ENCODE measurements at places on chromosomes 1 and 21.

DNA sequence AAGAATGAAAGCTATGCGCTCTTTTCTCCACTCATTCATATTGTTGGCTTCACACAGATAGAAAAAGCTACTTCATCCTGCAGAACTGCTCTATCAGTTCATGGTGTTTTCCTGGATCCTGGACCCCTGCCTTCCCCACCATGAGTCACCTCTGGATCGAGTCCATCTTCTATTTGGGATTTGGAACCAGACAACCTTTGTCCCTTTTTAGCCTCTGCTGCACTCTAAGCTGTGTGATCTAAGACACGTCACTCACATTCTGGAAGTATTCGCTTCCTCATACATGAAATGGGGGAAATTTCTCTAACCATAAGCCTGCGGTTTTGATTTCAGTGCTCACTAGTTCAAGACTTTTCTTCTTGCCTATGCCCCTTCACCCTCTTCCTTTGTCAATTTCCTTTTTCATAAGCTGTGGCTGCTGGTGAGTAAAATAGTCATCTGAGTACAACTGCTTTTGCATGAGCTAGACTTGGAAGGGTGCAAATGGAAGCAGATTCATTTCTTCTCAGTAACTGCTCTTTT lies 14.1 kb upstream of the DEGS1 start:
- no peak for DNase-seq

- DNase-seq = no peak
Observed at GRCh38 chr1:202569393-202570322, 140.6 kb downstream of the SYT2 start.

DNA sequence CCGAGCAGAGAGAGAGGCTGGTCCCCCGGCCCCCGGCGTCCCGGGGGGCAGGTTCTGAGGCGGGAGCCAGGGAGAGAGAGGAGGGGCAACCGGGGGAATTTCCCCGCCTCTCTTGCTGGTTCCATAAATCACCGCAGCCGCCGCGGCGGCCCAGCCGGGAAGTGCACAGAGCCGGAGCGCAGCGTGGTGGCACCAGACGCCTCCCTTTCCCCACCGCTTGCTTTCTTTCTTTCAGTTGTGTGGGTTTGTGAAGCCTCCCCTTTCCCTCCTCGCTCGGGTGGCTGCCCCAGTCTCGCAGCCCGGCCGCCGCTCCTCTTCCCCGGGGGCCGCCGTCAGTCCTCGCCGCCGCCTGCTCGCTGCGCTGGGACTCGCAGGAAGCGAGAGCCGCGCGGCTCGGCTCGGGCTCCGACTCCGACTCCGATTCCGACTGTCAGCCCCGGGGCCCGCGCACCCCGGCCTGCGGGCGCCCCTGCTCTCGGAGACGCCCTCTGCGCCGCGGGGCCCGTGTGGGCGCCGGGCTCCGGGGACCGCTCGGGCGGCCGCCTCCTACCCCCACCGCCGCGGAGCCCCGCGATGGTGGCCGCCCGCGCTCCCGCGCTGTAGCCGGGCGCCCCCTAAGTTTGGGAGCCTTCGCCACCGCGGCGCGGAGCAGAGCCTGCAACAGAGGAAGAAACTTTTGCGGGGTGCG lies at the start of gene CACHD1:
CACHD1 (plus strand) TSS at position 153 of the 688 bp plus-strand sequence. CDS start 616 bp downstream, outside the sequence.
- peak; percentile 17 for DNase-seq

- DNase-seq = no peak
Observed at GRCh38 chr21:16308269-16308668, 578.5 kb downstream of the USP25 start.

GRCh38 chr21:29586696-29587095 lies 288.0 kb downstream of the BACH1 start:
- no peak for DNase-seq

- DNase-seq = no peak
Observed at GRCh38 chr1:89931964-89932363, 62.9 kb upstream of the ZNF326 start.

DNA sequence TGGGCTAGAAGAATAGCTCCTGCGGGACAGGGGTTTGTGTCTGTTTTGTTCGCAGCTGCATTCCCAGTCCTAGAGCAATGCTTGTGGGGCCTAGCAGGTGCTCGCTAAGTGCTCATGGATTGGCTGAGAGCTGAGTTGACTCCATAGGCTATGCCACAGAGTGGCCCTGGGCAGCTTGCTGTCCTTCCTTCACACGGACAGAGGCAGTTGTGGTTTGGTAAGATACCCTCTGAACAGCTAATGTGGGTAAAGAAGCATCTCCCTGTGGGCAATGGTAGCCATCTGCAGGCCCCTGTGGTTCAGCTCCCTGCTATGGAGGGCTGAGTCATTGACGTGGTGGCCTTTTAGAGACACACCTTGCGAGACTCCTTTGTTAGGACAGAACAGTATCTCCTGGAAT lies 23.5 kb upstream of the LBR start:
- DNase-seq = no peak

- no peak for DNase-seq
Observed at GRCh38 chr1:43904660-43905551, 28.7 kb upstream of the ARTN start.

- no peak for DNase-seq
Observed at GRCh38 chr1:209527372-209527771, 56.1 kb upstream of the CAMK1G start.

- no peak for DNase-seq
Observed at GRCh38 chr1:53406551-53407235, 52.5 kb upstream of the DMRTB1 start.

DNA sequence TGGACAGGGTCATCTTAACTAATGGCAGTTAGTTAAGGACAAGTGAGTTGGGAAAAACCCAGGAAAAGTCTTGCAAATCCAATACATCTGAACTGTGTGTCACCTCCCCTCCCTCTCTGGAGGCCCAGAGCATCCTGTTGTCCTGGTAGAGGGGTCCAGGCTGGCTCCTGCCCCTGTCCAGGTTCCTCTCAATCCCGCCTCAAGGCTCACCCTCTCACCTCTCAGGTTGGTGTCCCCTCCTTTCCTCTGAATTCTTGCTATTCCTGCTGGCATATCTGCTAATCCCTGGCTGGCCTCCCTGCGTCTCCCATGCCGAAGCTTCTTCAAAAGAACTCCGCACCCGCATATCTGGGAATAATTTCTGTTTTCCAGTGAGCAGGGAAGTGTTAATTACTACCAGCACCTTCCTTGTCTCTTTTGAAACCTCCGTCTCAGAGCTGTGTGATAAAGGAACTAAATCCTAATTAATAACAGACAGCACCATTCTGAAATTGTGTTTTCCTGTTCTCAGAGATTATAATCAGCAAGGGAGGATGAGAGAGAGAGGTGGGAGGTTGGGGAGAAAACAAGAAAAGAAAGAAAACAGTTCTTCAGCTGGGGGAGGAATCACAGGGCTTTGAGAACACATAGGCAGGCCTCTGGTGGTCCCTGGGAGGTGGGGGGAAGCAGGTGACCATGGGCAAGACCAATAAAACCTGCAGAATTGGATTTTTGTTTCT lies 568.0 kb downstream of the PTPRU start:
- no peak for DNase-seq

- no peak for DNase-seq
Observed at GRCh38 chr1:186999506-186999905, 170.8 kb downstream of the PLA2G4A start.

DNA sequence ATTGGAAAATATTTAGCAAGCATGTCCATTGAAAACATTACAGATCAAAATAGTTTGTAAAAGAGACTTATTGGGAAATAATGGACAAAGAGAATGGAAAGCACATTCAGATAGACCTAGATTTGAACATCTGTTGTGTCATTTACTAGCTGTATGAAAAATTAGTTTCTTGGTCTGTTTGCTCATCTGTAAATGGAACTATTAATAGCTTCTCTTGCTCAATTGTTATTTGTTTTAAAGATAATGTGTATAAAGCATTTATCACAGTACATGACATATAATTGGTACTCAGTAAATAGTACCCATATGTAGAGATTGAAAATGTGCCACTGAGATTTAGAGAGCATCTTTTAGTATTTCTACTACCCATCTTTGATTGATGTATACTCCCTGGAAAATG lies 25.9 kb downstream of the RPAP2 start:
- no peak for DNase-seq

GRCh38 chr1:160144921-160145320 lies 6.5 kb upstream of the ATP1A4 start:
- DNase-seq = no peak

DNA sequence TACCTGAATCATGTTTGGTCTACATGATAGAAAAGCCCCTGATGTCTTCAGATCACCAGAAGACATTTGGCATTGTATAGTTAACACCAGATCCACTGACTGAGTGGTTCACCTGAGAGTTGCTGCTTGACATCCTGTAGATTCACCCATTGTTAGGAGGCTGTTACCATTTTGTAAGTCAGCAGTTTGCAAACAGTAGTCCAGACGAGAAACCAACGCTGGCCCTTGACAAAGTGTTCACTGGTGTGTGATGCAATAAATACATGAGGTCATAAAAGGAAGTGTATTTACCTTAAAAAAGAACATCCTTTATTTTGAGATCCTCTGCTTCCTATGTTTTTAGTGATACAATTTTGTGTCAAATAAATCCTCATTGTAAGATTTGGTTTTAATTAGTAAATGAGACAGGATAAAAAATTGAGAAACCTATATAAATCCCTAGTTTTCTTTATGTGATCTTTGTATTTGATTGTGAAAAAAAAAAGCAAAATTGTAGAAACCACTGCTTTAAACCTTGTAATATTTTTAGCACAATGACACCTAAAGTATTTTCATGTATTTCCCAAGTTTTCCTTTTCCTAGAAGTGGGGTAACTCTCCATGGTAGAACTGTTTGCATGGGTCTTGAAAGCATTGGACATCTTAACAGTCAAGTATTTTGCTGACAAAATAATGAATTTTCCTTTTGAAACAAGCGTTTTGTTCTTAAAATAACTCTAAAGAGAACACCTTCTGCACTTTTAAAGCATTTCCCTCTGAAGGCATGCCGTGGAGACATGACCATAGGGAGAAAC lies 204.3 kb downstream of the FGGY start:
- no peak for DNase-seq

DNA sequence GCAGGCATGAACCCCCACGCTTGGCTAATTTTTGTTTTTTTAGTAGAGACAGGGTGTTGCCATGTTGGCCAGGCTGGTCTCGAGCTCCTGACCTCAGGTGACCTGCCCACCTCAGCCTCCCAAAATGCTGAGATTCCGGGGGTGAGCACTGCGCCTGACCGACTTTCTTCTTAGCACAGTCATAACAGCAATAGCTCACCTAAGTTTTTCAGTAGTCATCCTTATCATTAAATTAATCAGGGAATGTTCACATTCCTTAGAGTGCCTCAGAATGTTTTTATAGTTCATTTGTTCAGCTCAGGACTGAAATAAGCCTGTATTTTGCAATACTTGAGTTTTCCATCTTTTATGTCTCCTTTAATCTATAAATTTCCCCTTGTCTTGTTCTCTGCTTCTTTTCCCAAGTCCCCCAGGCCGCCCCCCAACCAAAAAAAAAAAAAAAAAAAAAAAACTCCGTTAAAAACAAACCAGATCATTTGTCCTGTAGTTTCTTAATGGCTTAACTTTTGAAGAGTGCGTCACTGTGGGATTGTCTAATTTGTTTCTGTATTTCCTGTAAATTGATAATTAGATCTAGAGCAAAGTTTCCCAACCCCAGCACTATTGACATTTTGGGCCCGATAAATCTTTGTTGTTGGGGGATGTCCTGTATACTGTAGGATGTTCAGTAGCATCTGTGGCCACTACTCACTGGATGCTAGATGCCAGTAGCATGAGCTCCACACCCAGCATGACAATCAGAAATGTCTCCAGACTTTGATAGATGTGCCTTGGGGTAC lies 120.7 kb downstream of the ITSN1 start:
- DNase-seq = no peak

GRCh38 chr1:220207411-220207810 lies 64.8 kb downstream of the RAB3GAP2 start:
- no peak for DNase-seq

GRCh38 chr1:115746021-115746690 lies 22.4 kb downstream of the CASQ2 start:
- DNase-seq = no peak

- no peak for DNase-seq
Observed at GRCh38 chr1:207362962-207363860, 41.7 kb downstream of the CD55 start.

DNA sequence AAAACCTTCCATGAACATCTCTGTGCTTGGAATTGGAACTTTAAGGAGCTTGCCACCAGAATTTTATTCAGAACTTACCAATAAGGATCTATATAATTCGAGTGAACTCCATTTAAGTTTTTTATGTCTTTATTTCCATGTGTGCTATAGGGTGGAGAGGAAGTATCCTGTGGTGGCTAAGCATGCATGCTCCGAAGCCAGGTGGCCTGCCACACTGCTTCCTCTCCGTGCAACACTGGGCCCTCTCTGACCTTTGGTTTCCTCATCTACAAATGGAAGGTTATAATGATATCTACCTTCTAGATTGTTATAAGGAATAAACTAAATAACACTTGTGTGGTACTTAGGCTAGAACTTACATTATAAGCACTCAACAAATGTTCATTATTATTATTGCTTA lies 382.1 kb downstream of the PTPRC start:
- no peak for DNase-seq

DNA sequence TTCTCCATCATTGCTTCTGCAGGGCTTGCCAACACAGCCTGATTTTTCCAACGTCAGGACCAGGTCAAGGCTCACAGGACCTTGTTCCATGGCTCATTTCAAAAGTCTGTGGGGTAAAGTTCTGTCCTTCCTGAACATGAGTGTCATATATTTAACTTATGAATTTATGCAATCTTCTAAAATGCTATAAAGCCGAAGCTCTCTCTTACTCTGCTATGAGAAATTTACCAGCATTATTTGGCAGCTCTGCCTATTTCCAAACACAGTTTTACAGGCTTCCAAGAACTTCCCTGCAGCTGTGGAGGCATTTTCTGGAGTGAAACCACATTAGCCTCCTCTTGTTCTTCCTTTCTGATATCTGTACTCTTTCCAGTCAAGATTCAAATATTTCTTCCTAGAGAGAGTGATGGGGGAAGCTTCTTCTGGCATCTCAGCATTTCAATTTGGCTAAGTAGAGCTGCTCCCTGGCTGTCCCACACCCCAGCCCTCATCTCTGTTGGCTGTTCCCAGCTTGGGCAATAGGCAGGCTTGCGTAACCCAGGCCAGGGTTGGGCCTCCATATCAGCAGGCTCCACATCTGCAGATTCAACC lies 15.6 kb upstream of the HMGCS2 start:
- DNase-seq = no peak

DNA sequence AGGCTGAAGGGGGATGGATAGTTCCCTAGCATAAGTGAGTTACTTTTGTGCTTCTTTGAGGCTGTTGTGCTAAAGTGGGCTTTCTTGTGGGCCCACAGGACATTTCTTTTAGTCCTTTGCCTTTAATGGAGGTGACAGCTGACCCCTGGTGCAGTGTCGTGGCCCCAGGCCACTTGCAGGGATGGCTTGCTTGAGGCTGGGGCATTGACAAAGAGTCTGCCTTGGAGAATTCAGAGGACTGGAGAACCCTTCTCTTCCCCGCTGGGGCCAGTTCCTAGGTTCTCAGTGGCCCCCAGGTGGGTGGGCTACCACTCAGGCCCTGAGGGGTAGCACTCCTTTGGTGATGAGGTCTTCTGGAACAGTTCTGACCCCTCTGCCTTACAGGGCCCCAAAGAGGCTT lies 12.8 kb downstream of the ABCG1 start:
- no peak for DNase-seq

- DNase-seq = no peak
Observed at GRCh38 chr1:156666862-156667609, 10.2 kb downstream of the NES start.

GRCh38 chr1:41582851-41583657 lies 98.6 kb upstream of the EDN2 start:
- no peak for DNase-seq

GRCh38 chr1:231969076-231969475 lies 342.5 kb downstream of the DISC1 start:
- DNase-seq = no peak

All from stimulated activated CD8-positive, alpha-beta memory T cell treated with anti-CD3 and anti-CD28 coated beads, Interleukin-7, amount 100 ng/mL, for 1 hour (primary cell).